ENCODE measurements at places on chromosomes 2 and 18.

DNA sequence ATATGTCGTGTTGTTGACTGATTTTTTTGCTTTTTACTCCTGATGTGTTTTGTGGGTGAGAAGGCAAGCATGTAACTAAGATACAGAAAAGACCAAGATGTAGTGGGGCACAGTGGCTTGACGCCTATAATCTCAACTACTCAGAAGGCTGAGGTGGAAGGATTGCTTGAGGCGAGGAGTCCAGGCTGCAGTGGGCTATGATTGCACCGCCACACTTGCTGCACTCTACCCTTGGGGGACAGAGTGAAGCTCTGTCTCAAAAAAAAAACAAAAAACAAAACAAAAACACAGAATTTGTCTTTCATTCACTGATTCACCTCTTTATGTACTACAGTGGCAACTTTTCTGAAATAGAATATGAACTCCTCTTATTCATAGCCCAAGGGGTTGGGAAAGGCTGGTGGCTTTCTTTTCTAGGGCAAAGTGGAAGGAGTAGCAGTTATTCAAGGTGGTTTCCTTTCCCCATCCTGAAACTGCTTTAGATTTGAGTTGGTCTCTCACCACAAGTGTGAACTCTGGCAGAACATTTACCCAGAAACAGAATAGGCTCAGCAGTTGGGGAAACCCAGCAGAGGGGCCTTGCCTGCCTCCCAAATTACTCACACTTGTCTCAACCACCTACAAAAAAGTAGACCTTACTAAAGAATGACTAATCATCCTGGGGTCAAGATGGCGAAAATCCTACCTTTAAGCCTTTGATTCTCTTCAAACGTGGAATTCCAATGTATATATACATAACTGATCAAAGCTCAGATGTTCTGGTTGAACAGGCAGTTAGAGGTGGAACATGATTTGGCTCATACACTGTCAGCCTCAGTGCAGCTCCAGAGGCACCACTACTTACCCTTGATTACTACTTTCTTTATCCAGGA, 6.5 kb downstream of the TANK start:
- ATAC-seq = no peak

DNA sequence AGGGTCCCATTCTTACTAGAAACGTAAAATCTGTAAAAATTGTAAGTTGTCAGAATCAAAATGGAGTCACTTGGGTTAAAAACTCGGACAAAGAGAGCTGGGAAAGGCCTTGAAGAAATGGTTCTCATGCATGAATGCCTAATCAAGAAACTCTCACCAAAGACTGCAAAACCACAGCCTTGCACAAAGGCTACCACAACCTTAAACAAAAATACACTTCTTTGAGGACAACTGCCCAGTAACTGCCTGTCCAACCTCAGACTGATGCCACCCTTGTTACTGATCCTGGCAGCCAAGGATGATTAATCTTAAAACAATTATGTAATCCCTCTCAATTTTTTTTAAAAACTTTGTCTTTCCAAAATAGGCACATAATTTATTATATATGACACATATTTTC, 299.3 kb downstream of the CCDC85A start:
- no peak for ATAC-seq

DNA sequence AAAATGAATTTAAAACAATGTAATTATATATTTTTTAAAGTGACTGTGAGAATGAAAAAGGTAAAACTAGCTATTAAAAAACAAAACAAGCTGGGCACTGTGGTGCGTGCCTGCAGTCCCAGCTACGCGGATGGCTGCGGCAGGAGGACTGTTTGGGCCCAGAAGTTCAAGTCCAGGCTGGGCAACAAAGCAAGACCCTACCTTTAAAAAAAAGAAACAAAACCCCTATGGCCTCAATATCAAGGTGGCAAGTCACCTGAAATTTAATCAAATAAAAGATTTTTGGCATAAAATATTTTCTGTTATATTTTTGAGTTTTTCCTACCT, 46.9 kb upstream of the STRN start:
- no peak for ATAC-seq

DNA sequence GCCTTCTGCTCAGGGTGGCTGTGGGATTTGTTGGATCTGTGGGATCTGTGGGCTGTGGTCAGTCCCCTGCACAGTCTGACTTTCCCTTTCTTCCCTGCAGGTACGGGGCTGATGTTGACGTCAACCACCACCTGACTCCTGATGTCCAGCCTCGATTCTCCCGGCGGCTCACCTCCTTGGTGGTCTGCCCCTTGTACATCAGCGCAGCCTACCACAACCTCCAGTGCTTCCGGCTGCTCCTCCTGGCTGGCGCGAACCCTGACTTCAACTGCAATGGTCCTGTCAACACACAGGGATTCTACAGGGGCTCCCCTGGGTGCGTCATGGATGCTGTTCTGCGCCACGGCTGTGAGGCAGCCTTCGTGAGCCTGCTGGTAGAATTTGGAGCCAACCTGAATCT, 17.5 kb downstream of the ASB1 start:
- ATAC-seq = no peak

- peak; percentile 23 for ATAC-seq
These were observed 270.3 kb downstream of the ATAD2B start for GRCh38 chr2:23656597-23656973.

DNA sequence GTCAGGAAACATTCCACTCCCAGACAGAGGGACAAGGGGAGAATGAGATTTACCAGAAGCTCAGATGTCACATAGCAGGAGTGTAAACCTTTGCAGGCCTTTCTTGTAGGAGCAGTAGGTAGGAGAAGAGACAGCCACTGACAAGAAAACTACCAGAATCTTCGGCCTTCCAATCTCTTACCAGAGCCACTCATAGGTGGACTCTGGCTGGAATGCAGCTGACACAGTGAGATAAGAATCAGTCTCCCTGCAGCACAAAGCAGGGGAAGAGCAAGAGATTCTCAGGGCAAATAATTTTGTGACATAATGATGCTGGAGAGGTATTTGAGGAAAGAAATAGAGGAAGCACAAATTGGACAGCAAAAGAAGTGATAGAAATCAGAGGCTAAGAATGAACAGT, 1534.5 kb downstream of the DPP10 start:
- ATAC-seq = no peak

GRCh38 chr2:139214801-139215200, 434.6 kb upstream of the NXPH2 start:
- ATAC-seq = no peak

GRCh38 chr2:96821113-96821675, 5.1 kb downstream of the CNNM3 start:
- no peak for ATAC-seq

DNA sequence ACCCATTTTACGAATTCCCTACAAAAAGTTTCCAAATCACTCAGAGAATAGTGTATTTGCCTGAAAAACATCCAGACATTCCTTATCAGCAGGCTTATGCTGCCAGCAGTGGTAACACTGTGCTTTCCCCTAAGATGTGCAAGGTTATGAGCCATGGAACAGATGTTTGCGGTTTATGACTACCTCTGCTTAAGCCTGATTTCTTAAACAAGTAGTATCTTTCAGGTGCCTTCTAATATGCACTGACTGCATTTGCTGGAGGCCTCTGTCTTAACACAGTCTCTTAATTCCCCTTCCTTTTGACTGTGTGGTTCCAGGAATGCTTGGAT, 54.8 kb downstream of the CDC42EP3 start:
- no peak for ATAC-seq

DNA sequence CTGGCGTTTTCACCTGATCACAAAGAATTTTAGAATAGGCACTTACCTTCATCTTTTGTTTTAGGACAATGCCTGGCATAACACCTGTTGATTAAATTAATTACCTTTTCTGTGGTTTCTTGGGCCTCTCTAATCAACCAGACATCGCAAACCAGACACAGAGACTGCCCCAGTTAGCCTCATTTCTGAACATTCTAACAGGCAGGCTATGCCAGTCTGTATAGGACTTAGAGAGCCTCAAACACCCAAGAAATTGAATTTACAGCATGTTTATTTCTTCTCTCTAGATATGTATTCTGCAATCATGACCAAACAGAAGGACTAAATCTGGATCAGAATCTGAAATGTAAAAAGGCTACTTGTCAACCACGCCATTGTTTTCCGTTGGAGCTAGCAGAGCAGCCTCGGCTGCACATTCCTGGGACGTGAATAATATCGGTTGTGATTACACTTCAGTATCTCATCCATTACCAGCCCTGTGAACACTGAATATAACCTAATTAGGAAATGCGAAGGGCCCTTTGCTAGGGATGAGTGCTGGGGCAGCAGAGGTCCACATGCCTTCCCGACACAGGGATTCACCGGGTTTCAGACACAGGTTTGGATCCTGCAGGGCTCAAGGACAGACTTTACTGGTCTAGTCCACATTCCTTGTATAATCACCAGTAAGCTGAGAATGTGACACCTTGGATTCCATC, 17.5 kb upstream of the CDC42EP3 start:
- ATAC-seq = peak; percentile 97

DNA sequence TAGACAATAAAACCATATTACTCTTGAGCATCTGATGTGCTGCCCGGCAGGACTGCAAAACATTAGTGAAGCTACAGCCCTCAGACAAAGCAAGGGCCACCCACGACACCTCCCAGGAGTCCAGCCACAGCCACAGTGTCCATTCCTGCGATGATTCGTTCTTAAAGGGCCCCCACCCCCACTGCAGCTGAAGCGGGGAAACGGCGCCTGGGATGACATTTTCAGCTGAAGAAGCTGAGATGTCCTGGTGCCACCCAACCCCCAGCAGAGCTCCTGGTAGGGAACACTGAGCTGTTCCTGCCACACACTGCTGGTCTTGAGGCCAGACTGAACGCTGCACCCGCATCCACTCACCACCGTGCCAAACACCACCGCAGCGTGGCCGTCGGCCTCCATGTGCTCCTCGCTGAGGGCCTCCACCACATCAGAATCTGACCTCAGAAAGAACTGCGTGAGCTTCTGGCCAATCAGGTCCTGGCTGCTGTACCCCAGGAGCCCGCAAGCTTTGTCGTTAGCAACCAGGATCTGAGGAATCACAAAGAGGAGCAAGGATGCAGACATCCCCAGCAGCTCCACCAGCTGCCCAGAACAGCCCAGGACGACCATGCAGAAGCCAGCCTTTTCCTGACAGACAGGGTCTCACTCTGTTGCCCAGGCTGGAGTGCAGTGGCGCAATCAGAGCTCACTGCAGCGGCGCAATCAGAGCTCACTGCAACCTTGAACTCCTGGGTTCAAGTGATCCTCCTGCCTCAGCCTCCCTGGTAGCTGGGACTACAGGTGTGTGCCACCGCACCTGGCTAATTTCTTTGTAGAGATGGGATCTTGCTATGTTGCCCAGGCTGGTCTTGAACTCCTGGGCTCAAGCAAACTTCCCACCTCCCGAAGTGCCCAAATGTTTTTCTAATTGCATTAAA, 9.5 kb downstream of the PASK start:
- ATAC-seq = no peak

GRCh38 chr2:227713291-227713690, 4.5 kb downstream of the SLC19A3 start:
- ATAC-seq = no peak

GRCh38 chr2:68074050-68074449, 11.2 kb upstream of the C1D start:
- ATAC-seq = no peak

GRCh38 chr2:230090967-230091366, 22.2 kb upstream of the SLC16A14 start:
- no peak for ATAC-seq

- no peak for ATAC-seq
These were observed 272.9 kb upstream of the NRP2 start for GRCh38 chr2:205409411-205409810.

DNA sequence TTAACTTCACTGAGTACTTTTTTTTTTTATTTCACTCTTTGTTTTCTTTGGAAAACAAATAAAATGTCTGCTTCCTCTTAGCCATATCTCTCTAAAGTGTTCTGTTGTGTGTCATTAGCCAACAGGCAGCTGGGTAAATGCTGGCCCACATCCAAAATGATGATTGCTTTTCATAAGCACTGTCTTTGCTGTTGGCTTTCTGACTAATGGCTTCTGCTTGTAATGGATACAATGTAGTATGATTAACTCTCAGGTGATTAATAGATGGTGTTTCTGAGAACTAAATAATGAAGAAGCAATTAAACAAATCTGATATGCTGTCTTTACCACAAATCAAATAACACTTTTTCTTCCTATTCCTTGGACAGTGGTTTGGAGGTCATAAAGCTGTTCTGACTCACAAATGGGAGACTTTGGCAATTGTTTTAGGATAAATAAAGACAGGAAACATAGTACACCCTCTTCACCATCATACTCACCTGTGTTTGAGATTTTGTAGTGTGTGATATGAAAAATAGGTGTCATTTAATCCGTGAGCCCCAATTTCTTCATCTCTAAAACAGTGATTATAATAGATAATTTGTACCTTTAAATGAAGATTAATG, 888.4 kb downstream of the TSN start:
- no peak for ATAC-seq

DNA sequence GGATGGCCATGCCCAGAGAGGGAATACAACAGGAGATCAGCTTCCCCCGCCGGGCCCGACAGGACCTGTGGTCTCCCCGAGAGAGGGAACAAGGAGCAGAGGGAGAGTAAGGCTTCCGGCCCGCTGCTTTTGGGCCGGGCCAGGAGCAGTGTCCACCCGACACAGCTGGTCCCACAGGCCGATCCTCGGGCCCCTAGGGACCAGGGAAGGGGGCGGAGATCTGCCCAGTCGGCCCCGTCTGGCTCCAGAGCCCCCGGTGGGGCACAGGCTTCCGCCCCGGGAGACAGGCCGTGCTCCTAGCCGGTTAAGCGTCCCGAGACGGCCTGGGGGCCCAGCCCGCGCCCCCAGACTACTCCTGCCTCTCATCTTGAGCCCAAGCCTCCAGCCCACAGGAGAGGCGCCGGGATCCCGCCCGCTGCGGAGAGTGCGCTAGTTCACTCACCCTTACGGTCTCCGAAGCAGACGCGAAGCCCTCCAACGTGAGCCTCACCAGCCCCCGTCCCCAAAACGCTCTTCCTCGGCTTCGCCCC, at the start of gene MCFD2:
Gene MCFD2 (minus strand): TSS at position 526 of the 530 bp plus-strand sequence. CDS start 6,635 bp downstream, outside the sequence.
- peak; percentile 46 for ATAC-seq

GRCh38 chr18:32956591-32957315, 183.9 kb upstream of the KLHL14 start:
- ATAC-seq = 0 out of 3 replicates have a peak, but pooled peaks have one; percentile 32

DNA sequence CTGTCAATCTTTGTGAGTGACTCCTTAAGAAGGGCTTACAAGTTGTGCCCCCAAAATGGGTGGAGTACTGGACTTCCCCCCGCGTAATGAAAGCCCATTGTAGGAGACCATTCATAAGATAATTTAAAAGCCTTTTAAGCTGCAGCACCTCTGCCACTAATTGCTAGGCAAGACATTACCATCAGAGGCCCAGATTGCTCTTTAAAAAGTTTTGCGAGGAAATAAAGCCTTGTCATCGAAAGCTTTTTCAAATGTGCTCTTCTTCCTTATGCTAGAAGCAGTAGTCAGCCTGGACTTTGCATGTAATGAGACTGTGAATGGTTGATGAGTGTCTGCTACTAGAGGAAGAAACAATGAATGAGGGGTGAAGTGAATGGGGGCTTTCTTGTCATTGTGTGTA, 345.3 kb upstream of the CDH2 start:
- no peak for ATAC-seq

GRCh38 chr2:233976690-233977294, 59.6 kb downstream of the TRPM8 start:
- peak; percentile 77 for ATAC-seq

GRCh38 chr2:172431463-172431862, 4.1 kb downstream of the ITGA6 start:
- ATAC-seq = no peak
